Activated naive CD4-positive, alpha-beta T cell treated with anti-CD3 and anti-CD28 coated beads, Interleukin-2, amount 10 ng/mL, durations not matched to agents 7 days and 5 days (primary cell): ENCODE measurements at places on chromosomes 4 and X.

DNA sequence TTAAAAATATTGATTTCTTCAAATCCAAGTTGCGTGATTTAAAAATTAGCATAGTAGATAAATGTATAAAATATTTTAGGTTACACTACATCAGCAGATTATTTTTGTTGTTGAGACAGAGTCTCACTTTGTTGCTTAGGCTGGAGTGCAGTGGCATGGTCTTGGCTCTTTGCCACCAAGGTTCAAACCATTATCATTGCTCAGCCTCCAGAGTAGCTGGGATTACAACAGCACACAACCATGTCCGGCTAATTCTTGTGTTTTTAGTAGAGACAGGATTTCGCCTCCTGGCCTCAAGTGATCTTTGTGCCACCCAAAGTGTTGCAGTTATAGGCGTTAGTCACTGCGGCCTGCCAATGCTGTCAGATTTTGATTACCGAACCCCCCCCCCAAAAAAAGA lies 1390.5 kb upstream of the TENM3 start:
- DNase-seq: no peak

DNA sequence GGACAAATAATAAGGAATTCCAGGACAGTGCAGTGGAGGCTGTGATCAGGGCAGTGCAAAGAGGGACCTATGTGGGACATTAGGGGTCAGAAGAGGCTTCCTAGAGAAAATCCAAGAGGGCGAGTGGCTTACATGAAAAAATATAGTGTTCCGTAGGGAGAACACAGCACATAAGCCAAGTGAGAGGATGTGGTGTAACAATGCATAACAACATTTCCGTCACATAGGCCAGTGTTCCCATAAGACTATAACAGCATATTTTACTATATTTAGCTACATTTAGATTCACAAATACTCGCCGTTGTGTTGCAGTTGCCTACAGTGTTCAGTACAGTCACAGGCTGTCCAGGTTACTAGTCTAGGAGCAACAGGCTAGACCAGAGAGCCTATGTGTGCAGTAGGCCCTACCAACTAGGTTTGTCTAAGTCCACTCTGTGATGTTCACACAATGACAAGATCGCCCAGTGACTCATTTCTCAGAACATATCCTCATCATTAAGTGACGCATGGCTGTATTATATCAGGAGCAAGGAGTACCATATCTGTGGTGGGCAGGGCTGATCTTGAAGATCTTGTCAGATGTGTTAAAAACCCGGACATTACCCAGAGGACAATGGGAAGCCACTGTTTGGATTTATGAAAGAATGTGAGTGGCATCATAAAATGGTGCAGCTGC lies 74.0 kb upstream of the TBL1X start:
- DNase-seq: no peak

DNA sequence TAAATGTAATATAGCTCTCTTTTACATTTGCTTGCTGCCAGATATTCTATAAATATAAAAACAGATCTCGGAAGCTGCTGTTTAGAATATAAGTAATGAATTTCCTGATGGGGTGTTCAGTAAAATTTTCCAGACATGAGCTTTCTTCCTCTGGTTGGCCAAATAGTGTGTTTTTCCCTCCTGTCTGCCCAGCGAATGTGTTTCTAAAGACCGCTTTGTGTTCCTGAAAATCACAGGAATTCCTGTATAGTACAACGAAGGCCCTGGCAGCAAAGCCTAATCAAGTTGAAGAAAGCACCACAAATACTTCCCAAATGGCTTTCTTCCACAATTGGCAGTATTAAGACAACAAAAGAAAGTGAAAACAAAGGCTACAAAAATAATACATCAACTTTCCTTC lies 494.1 kb downstream of the INPP4B start:
- no peak for DNase-seq

GRCh38 chr4:48831532-48832030 lies 693 bp downstream of the OCIAD1 start:
- DNase-seq: no peak

GRCh38 chrX:141127146-141127545 lies 49.8 kb downstream of the LDOC1 start:
- DNase-seq: no peak

DNA sequence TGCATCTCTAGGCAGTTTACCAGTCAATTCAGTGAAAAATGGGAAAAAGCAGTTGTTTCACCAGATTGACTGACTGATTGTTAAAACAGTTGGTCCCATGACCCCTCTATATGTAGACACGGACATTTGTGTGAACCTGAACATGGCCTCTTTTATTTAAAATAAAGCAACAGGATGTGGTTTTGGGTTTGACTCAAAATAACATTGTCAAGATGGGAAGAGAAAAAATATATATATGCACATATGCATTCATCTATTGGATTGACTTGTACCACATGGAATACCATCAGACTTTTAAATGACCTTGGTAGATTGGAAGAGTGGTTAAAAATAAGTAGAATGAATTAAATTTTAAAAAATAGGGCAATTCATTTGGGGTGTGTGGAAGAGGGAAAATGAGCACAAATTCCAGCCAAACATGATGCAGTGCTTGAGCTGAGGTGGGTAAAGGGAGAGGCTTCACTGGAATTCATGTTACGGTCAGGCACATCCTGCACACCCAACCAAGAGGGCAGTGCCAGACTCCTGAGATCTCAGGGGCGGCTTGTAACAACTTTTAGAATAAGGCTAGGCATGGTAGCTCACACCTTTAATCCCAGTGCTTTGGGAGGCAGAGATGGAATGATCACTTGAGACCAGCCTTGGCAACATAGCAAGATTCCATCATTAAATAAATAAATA lies 560.7 kb upstream of the TENM3 start:
- no peak for DNase-seq

GRCh38 chrX:118536204-118536603 lies 40.6 kb downstream of the DOCK11 start:
- DNase-seq: no peak
